ENCODE measurements at places on chromosomes 1 and 21.

DNA sequence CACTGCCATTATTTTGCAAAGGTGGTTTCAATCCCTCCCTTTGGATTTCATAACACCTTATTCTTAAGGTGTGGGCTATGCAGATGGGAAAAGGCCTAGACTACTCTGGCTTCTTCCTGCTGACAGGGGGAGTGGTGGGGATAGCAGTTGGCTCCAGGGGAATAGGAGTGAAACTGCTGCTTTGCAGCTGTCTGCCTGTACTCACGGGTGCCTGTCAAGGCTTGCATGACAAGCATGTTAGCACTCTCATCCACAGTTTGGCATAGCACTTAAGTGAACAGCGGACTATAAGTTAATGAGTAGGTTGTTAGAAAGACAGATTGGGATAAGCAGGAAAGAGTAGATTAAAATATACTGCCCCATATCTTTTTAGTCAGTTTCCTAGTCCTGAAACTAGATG, 287.5 kb upstream of the DAB1 start:
- DNase-seq = no peak

DNA sequence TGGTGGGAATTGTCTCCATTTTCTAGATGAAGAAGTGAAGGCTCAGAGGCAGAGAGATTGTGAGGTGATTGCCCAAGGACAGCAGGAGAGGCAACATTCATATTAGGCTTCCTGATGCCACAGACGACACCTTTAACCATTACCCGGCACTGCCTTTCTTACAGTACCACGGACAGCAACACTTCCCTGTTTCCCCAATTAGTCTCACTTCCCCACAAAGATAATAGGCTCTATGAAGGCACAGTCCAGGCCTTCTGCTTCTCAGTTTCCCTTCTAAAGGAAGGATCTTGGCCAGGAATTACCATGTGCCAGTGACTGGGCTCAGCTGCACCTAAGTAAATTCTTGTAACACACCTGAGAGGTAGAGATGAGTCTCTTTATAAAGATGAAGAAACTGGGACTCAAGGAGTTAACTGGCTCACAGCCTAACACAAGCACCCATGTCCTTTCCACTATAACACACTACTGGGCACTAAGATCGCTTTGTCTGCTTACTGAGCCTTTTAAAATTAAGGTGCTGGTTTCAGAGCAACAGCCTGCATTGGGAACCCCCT, 9.6 kb downstream of the IGSF9 start:
- no peak for DNase-seq

DNA sequence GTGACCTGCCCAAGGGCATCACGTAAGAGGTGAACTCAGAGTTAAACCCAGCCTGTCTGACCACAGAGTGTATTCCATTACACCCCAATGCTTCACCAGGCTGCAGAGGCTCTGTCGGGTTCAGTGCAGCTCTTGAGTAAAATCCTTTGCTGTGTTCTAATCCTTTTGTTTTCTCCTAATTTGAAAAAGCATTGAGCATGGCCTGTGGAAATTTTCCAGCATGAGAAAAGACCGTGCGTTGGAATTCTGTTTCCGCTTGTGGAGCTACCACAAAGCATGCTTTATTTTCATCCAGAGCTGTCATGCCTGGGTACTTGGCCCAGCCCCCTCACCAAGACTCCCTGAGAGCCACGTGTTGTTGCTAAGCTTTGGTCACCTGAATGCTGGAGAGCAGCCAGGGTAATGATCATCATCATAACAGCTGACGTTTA, 317.6 kb downstream of the PRDM2 start:
- no peak for DNase-seq

- DNase-seq = no peak
These were observed 1.7 kb upstream of the ADAMTS4 start for GRCh38 chr1:161200421-161200991.

DNA sequence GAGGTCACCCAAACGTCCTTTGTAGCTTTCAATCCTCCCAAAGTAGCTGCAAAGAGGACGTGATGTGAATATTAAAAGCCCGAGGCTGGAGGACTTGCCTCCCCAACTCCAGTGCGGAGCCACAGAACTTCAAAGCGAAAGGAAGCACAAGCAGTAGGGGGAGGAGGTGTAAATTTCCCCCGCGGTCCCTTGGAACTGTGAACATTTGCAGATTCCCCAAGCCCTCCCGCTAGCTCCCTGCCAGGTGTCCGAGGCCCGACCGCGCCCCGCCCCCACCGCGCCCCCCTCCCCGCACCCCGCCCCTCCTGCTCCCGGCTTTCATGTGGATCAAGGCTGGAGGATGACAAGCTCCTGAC, 41.5 kb upstream of the HAO2 start:
- no peak for DNase-seq

DNA sequence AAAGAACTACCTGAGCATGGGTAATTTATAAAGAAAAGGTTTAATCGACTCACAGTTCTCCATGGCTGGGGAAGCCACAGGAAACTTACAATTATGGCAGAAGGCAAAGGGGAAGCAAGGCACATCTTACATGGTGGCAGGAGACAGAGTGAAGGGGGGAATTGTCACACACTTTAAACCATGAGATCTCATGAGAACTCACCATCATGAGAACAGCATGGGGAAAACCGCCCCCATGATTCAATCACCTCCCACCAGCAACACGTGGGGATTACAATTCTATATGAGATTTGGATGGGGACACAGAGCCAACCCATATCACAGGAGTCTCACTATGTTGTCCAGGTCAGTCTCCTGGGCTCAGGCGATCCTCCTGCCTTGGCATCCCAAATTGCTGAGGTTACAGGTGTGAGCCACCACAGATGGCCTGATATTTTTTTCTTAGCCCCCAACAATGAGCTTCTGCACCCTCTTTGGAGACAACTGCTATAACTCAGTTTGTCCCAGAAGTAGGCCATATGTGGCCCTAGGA, 22.5 kb upstream of the MORC3 start:
- no peak for DNase-seq

GRCh38 chr1:45522324-45523104, 830 bp upstream of the PRDX1 start:
- peak; percentile 59 for DNase-seq

DNA sequence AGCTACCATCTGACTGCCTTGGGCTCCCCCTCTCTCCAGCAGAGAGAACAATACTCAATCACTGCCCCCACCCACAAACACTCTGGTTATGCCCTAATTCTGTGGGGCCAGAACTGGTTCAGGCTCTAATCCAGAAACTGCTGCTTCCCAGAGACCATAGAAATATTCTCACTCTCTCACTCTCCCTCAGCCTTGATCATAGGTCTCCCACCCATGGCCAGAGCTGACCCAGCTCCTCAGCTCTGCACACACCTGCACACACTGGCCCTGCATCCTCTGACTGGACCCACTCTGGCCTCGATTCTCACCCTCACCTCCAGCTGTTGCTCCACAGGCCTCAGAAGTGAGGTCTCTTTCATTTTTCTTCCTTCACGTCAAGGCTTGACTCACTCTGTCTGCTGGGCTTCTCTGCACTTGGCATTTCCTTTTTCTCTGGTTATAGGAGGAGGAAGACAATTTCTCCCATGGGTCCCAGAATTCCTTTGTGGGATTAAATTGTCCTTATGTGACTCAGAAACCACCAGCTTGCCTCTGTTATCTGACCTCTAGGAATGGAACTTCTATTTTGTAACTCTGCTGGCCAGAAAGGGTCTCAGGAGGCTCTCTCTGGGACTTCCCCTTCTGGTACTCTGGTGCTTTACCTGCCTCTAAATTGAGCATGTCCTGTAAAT, 15.6 kb upstream of the ZMYM6 start:
- no peak for DNase-seq

- DNase-seq = no peak
These were observed 23.6 kb upstream of the CCDC17 start for GRCh38 chr1:45647248-45648021.

DNA sequence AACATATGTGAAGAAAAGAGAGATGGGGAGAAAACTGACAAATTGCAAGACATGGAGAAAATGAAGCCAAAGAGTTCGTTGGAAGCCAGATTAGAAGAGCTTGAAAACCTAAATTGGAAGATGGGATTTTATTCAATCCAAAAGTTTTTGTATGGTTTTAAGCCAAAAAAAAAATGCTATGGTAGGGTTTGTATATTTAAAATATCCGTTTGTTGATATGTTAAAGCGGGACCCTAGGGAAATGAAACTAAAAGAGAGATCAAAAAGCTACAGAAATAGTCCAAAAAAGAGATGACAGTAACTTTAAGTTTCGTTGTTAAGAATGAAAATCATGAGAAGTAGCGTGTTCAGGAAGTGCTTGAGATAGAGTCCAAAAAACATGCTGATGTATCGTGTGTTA, 617.7 kb upstream of the ADGRL2 start:
- no peak for DNase-seq

DNA sequence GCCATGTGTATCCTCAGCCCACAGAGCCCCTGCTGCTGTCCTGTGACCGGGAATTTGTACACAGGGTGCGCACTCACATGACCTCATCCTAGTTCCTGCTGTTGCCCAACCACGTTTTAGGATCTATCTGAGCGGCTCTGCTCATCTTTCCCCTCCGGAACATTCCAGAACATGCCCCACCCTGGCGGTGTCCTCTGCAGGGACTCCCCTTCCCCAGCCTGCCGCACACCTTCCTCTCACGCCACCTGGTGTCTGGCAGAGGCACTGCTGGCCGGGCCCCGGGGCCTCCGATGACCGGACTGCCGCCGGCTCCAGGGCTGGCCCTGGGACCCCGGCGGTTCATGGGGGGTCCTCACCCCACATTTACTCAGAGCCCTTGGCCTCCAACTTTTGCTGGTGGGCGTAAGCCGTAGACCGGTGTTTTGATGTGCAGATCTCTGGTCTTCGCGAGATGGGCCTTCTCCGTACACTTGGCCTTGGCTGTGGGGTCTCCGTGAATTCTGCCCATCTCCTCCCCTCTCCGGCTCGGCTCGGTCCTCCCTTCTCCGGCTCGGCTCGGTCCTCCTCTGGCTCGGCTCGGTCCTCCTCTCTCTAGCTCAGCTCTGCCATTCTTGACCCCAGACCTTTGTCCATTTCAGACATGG, 29.5 kb downstream of the ARHGEF16 start:
- no peak for DNase-seq

DNA sequence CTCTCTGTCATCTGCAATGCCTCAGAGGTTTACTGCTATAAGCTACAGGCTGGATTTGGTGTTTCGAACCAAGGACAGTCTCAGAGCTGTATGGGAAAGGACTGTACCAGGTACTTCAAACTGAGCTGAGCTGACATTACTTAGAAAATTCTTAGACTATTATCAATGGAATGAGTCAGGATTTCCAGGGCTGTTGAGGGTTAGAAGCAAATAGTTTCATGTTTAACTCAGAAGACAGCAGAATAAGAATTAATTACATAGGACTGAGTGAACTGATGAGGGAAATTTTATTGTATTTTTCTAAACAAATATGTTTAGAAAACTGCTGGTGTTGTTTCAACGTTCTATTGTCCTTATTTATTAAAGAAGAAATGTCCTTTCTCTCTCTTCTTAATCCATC, 74.3 kb upstream of the CAPZB start:
- DNase-seq = no peak

DNA sequence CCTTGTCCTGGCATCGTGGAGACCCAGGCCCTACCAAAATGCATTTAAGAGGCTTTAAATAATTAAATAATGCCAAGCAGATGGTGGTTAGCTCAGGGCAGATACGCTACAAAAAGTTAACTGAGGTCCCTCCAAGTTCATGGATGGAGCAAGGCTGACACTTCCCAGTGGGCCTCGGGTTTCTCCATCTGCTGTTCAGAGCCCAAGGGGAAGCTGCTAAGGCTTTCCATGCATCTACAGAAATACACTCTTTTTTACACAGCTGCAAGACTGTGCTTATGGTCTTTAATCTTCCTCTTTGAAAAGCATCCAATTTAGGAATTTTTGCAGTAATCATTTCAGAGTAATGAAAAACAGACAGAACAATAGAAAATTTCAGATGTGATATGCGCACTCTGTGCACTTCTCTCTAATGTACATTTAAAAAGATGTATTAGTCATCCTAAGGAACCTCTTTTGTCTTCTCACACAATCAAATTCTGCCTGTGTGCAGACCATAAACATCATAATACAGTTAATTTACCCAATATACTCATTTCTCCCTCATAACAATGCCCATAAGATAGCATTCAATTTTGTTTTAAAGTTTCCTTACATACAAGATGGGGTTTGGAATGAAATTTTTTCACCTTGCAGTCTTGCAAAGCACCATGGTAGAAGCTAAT, 173.2 kb upstream of the ATP1B1 start:
- DNase-seq = no peak

GRCh38 chr1:197638316-197638715, 137.0 kb downstream of the DENND1B start:
- no peak for DNase-seq

GRCh38 chr1:204685236-204686006, at the start of gene LRRN2:
Gene LRRN2 (minus strand): TSS chr1:204685738. CDS start chr1:204619992, 65,746 bp downstream.
- DNase-seq = peak; percentile 14

DNA sequence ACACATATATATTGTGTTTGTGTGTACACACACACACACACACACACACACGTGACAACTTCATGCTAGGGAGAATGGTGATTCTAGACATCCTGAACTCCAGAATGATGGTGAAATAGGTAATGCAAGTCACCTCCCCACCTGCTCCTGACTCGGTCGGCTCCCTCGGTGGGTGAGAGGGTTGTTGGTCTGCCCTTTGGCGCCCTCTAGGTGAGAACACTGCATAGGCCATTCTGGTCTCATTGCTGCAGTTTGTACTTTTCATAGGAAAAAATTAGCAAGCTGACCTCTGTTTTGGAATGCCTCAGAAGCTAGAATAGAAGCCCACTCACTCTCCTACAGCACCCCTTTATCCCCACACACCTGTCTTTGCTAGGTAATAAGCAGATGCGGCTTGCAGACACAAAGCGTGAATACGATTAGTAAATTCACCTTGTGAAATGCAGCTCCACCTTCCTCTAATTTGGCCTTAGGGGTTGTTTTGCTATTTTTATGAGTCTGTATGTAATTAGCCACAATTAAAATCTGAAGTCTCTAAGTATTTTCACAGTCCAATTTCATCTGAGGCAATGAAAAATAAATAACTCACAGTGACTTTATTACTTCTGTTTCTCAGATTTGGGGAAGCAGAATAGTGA, 130.0 kb upstream of the KCNJ15 start:
- peak; percentile 62 for DNase-seq

GRCh38 chr21:41442481-41443186, 16.6 kb downstream of the MX1 start:
- no peak for DNase-seq

- DNase-seq = no peak
These were observed 14.5 kb upstream of the COG2 start for GRCh38 chr1:230627767-230628166.

- no peak for DNase-seq
These were observed 395.6 kb downstream of the SETD4 start for GRCh38 chr21:35664683-35665082.

- no peak for DNase-seq
These were observed 85.2 kb downstream of the ARHGEF10L start for GRCh38 chr1:17624611-17625233.

GRCh38 chr21:35072960-35073359, 23.9 kb upstream of the RUNX1 start:
- no peak for DNase-seq

DNA sequence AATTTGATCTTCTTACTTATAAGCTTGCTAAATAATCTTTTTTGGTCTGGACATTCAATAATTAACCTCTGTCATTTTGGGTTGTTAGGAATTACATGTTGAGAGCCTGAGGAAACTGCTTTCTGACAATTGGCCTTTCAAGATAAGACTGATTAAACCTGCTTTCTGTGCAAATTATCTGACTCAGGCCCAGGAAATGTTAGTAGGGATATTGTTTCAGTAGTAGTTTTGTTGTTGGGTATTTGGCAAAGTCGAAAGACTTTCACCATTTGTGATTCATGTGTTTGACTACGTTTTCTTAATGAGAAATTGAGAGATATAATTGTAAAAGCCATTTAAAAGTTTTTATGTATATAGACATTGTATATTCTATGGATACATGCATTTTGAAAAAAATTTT, 81.1 kb upstream of the GPR88 start:
- DNase-seq = no peak

- no peak for DNase-seq
These were observed 42.5 kb downstream of the TMED5 start for GRCh38 chr1:93137604-93138292.
